ENCODE measurements at places on chromosomes 6 and 20.

GRCh38 chr20:42432496-42433334 is 757.0 kb downstream of the PTPRT start:
- no peak for DNase-seq

DNA sequence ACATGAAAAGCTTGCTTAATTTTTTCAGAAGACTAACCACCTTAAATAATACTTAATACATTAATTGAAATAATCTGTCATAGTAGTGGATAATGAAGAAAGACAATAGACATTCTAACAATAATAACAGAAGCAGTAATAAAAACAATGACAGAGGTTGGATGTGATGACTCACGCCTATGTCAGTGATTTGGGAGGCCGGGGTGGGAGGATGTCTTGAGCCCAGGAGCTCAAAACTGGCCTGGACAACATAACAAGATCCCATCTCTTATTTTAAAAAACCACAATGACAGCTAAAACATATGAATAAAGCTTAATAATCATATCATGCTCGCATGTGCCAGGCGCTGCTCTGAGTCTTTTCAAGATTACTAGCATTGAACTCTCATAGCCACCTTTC is 105.5 kb downstream of the IPCEF1 start:
- DNase-seq = no peak

- DNase-seq = no peak
Measured at GRCh38 chr20:11853359-11853758, 64.3 kb upstream of the BTBD3 start.

DNA sequence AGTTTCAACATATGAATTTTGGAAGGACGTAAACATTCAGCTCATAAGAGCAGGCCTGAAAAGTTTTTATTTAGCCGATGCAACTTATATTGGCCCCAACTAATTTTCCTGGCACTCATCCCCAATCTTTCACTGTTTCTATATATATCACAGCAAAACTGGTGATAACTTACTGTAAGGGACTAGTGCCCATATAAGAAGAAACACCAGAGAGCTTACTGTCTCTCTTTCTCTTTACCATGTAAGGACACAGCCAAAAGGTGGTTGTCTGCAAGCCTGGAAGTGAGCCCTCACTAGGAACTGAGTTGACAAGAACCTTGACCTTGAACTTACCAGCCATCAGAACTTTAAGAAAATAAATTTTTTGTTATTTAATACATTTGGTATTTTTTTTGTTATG is 807.4 kb upstream of the CITED2 start:
- DNase-seq = no peak

- no peak for DNase-seq
Measured at GRCh38 chr20:33311011-33311410, 28.0 kb downstream of the BPIFB1 start.

GRCh38 chr20:36823121-36823520 is 49.6 kb upstream of the DSN1 start:
- no peak for DNase-seq

DNA sequence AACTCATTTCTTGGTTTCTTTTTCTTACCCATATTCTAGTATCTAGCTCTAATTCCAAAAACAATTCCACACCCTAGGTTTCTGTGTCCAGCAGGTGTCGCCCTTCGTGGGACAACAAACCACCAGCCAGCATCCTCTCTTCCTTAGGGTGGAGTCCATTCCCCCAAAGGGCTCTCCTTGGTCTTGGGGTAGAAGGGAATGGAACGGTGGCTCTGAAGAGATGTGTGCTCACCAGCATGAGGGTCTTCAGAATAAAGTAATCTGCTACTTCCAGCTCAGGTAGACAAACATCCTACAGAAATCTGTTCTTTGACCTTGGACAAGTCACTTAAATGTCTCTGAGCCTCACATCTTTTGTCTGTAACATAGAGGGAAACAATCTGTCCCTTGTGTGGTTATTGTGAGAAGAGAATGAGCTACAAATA is 7.2 kb downstream of the HLA-DMB start:
- DNase-seq = no peak

DNA sequence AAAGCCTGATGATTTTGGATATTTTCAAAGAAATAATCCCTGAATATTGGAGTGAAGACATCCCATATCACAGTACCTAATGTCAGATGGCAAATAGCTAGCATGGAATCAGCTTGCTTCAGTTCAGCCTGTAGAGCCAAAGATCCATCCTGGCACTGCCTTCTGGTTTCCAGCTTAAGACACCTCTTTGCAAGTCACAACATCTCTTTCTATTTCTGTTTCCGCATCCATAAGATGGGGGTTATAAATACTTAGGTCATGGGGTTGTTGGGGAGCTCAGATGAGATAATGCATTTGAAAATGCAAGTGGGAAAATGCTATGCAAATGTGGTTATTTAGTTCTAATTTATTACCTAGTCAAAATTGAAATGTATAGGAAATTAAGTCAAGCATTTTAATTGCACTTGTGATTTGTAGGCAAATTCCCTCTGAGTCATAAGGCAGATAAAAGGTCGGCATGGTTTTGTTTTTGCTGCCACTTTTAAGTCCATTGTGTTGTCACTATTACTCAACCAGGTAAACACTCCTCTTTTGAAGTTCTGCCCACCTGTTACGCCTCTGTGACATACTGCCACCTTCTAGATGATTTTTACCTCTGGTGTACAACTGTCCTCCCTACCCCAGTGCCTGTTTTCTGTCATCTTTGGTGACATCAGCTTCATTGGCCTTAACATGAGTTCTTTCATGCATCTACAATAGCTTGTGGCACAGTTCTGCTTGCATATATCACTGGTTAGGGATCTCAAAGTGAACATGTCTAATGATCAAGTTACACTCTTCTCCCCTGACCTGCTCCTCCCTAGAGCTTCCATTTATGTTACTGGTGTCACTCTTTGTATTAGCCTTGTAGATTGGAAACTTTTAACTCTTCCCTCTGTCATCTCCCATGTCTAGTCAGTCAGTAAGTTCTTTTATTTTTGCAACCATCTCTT is 96.6 kb downstream of the CDKAL1 start:
- no peak for DNase-seq

DNA sequence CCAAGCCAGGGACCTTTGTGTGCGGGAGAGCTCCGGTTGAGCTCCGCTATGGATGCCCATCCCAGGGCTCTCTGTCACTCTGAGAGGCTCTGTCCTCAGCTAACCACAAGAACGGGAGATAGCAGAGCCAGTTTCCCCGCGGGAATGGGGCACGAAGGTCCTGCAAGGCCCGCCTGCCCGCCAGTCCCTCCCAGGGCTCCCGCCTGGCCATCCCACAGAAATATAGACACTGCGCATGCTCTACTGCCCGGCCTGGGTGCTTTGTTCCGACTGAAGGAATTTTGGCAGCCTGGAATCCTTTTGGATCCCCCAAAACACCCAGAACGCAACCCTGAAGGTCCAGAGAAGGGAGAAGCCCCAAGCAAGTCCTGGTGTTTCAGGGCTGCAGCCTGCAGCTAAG is 8.6 kb upstream of the DEFB110 start:
- no peak for DNase-seq

DNA sequence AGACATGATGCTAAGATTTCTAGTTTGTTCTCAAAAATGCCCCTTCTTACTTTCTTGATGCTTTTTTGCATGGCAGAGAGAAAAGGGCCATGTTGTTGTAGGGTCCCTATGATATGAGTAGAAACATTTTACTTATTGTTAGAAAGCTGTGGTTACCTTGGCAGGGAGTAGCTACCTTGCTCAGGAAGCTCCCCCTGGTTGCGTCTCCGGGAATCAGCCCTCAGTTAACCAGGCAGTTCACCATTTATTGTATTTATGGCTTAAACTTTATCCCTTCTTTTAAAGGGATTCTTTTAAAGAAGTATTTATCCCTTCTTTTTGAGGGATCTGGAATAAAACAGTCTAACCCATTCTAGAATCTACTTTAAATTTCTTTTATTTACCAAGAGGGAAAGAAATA is 113.9 kb upstream of the PROKR2 start:
- no peak for DNase-seq

DNA sequence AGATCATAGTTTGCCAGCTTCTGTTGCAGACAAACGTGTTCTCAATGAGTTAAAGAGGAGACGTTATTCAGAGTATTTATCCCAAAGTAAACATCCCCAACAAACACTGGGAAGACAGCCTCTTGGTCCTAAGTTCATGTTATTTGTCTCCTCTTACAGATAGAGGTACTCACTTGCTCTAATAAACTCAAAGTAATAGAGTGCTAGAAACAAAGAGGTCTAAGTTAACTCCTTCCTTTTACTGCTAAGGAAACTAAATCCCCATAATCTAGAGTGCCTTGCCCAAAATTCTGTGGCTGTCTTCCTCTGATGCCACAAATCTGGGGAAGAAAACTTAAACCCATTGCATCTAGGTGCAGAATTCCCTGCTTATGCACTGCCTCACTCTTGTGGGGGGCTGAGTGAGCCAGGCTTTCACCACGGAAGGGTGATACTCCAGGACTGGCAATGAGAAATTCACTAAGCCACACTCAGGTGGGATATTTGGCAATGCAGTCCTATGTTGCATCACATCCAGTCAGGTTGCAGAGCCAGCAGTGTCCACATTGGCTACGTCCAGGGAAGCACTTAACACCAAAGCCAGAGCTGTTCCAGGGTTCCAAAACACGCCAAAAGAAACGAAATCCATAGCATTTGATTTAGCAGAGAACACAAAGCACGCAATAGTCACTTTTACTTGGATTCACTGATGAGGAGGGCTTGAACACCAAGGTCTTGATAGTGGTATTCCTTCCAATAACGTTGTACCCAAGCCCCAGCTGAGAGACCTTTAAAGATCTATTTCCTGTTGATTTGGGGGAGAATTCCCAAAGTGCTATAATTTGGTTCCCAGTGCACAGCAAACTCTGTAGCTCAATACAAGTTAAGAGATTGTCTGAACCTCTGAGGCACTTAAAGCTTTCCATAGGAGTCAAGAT is 81.0 kb upstream of the FOXQ1 start:
- no peak for DNase-seq

- DNase-seq = no peak
Measured at GRCh38 chr20:19938421-19939090, 78.6 kb upstream of the NAA20 start.

- no peak for DNase-seq
Measured at GRCh38 chr20:48846516-48847492, 19.0 kb upstream of the PREX1 start.

DNA sequence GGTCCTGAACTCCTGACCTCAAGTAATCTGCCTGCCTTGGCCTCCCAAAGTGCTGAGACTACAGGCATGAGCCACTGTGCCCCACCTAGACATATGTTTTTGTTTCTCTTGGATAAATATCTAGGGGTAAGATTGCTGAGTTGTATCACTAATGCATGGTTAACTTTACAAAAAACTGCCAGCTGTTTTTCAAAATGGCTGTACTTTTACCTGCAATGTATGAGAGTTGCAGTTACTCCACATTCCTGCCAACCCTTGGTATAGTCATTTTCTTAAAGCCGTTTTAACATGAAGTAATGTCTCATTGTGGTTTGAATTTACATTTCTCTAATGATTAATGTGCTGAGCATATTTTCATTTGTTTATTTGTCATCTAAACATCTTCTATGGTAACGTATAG is 289.7 kb downstream of the UTRN start:
- no peak for DNase-seq

- DNase-seq = no peak
Measured at GRCh38 chr6:70281923-70282311, 21.0 kb downstream of the COL9A1 start.

DNA sequence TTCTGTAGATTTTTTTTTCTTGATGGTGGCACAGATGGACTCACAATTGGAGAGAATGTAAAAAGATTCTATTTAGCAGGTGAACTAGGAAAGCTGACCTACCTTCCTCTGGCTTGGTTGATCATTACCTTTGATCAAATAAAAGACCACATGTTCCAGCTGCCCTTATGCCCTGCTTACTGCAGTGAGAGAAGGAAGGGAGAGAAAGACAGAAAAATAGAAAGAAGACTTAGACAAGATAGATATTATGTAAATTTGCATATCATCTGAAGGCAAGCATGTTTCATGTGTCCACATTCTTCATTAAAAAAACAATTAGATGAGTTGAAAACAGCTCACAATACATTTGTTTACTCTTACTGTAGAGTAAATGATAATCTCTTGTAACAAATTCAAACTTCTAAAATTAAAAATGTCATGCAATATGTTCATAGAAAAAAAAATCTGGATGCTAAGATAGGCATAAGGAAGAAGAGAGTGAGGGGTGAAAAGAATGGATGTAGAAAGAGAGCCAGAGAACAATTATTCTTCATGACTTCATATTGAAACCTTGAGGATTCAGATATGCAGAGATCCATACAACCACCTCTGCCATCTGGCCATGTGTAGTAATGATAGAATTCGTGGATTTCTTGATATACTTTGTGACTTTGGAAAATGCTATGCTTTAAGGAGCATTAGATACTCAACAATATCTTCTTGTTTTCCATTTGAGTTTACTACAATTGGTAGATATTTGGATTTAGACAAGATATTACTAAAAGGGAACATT is 71.7 kb downstream of the RFX6 start:
- DNase-seq = no peak

DNA sequence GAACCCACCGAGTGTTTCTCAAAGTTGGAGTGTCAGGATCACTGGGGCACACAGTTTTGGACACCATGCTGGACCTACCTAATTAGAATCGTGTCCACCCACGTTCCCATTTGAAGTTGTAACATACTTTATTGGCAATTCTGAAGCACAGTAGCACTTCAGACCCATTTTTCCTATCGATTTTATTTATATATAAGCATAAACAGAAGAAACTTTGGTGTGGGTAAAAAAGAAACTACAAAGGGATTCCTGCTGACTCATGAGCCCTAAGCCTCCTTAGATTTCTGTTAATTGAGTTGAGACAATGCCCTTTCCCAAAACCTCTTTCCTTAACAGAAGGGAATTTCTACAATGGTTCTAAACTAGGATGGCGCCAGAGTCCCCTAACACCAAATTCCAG is 398.0 kb downstream of the CDKAL1 start:
- no peak for DNase-seq

DNA sequence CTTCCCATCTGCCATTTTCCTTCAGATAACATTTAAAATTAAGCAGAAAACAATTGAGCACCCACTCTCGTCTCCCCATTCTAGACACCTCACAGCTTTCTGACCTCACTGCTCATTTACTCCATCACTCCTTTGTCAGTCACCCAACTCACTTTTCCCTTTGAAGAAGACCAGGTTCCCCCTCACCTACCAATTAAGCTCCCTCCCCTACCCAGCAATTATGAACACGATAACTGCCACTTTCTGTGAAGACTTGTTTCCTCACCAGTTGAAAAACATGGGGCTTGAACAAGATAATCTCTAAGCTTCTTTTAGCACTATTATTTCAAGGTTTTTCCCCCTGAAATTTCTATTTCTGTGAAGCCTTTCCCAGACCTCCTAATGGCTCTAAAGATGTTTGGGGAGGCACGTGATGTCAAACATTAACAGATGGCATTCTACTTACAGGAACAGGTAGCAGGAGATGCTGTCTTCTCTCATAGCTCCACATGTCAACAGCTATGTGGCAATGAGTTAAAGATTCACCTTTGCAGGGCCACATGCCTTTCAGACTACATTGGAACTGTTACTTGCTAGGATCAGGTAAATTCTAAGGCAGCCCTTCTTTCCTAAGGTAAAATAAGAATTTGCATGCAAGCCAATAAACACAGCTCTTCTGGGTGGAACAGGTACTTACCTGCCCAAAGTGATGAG is 24.8 kb upstream of the SLA2 start:
- DNase-seq = no peak

Measured in NCI-H2081 treated with DMSO at 0.1 percent for 48 hours (cell line).